ENCODE measurements at places on chromosomes 1 and 21. TPM values are rescaled to one million over a fixed set of nuclear protein-coding genes. Genes with fewer than 3 reads are reported as not detected.

- no peak for DNase-seq
Measured at GRCh38 chr1:214469290-214469689, 82.1 kb downstream of the PTPN14 start.

AIM2 gene
- total RNA-seq: 0.27 TPM

DNA sequence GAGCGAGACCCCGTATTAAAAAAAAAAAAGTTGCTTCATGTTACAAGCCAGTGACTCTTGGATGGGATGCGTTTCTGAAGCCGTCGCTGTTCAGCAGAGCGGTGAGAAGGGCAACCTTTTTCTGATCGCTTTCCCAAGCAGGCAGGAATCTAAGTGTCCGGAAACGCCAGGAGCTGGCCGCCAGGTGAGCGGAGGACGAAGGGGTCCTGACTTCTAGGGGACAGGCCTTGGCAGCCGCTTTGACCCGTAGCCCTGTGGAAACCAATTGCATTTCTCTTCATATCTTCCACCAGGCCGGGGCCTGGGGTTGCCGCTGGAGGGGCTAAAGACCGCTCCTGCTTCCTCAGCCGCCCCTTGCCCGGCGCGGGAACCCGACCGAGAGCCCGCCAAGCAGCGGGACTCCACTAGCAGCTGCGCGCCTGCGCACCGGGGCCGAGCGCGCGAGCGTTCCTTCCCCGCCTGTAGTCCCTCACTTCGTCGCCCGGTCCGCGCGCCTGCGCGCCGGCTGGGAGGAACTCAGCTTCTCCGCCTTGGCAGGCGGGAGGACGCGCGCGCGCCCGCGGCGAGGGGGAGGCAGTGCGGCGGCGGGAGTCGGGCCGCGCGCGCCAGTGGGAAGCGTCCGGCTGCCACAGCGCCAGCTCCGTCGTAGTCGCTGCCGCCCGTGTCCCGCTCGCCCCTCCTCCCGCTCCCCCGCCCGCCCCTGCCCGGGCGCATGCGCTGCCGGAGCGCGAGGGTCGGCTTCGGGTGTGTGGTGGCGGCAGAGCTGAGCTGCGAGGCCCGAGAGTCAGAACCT is at the start of gene SPEN:
TSS of gene SPEN (plus strand) at position 608 of the 793 bp plus-strand sequence. CDS start 361 bp downstream, outside the sequence.
- peak; percentile 96 for DNase-seq

DNA sequence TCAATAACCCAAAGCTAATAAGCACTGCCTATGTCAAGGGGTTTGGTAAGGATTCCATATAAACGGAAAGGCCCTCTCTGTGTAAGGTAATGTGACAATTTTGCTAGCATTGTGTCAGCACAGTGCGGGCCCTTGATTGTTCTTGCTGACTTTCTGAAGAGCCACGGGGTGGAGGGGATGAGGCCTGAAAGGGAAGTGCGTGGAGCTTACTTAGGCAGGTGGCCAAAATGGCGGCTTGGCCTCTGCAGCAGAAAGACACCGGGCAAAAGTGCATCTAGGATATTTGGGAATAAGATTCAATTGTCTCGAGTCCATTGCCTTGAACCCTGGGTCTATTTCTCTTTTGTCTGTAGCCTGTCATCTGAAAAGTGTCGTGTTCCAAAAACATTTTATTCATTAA is 114.3 kb downstream of the TGFB2 start:
- DNase-seq: no peak

DNA sequence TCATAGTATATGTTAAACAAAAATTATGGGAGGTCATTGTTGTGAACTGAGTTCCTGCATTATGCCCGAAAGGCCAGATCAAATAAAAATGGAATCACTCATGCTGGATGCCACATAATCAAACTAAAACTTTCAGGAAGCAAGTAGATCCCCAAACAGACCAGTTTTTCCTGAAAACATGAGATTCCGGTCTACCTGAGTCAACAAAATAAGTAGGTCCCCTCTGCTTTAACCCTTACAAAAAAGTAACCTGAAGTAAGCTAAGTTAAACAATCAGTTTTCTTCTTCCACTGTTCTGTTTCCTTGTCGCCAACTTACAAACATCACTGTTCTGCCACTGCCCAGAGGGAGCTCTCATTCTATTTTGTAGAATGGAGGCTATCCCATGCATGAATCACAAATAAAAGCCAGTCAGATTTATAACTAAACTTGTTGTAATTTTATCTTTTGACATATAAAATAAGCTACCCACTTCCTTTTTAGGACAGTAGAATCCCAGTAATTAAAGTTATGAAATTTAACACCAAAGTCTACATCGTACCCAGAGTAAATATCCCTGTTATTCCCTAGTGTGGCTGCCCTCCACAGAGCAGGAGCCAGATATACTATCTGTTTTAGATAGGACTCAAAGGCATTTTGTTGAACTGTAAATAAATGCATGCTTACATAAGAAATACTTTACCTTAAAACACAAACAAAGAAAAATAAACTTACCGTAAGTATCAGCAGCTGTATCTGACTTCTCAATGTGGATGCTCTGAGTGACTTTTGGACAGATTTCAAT is 149.4 kb downstream of the TIAM1 start:
- no peak for DNase-seq

DCDC2B gene
- total RNA-seq: not detected

- DNase-seq: peak; percentile 56
Measured at GRCh38 chr1:244049162-244050013, 1.7 kb upstream of the ZBTB18 start.

ELAPOR1 gene
- 9.9 TPM for total RNA-seq

- no peak for DNase-seq
Measured at GRCh38 chr1:204157962-204158361, 6.1 kb upstream of the ETNK2 start.
